ENCODE measurements at places on chromosomes 11 and 22.

- DNase-seq: no peak
Observed at GRCh38 chr11:124893781-124894401, 3.8 kb downstream of the ROBO4 start.

DNA sequence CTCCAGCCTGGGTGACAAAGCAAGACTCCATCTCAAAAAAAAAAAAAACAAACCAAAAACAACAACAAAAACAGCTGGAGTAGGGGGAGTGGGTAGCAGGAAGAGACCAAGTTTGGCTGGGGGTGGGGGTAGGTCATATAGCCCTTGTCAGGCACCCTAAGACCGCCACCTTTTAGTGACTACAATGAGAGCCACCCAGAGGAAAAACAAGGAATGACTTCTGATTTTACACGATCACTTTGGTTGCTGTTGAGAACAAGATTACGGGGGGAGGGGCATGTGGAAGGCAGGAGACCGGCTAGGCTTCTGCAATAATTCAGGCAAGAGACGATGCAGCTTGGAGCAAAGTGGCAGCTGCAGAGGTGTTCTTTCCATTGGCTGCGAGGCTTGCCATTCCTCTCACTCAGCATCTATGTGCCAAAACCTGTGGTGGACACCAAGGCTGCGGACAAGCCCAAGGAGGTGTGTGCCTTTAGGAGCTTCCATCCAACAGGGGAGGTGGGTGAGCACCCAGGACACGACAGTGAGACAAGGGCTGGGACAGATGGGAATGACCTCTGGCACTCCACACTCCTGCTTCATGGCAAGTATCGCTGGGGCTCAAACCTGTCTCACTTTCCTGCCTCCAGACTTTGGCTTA is 1.7 kb downstream of the RPS19BP1 start:
- DNase-seq: no peak

- no peak for DNase-seq
Observed at GRCh38 chr11:61999141-61999975, 31.9 kb upstream of the FTH1 start.

DNA sequence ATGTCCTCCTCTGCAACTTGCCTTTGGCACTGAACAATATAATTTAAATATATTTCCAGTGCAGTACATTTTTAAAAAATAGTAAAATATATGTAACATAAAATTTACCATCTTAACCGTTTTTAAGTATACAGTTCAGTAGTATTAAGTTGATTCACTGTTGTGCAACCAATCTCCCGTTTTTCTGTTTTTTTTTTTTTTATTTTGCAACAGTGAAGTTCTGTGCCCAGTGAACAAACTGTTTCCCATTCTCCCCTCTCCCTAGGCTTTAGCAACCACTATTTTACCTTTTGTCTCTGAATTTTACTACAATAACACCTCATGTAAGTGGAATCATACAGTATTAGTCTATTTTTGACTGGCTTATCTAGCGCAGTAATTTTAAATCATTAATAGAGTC is 13.8 kb downstream of the PRRG4 start:
- no peak for DNase-seq

- DNase-seq: no peak
Observed at GRCh38 chr11:60855726-60856633, at the start of gene PTGDR2. Gene PTGDR2, minus strand, starts transcription at chr11:60855950. Its CDS starts 2,228 bp downstream, at chr11:60853722.

DNA sequence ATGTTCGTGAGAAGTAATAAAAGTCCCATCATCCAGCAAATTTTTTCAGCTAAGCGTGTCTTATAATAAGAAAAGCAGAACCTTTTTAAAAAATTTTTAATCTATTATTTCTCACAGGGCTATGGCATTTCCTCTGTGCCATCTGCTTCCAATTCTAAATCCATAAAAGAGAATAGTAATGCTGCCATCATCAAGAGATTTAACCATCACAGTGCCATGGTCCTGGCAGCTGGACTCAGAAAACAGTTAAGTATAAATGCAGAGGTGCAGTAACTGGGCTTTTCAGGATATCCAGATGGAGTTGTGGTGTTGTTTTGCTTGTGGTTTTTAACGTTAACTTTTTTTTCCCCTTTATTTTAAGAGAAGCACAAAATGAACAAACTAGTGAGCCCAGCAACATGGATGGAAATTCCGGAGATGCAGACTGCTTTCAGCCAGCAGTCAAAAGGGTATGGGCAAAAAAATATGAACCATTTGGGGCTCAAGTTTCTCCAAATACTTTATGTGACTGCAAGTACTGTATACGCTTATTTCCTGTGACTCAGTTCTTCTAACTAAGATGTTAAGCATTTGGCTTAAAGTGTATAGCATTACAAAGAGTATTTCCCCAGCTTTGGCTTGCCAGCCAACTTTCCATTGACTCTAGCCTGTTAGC is 25.2 kb downstream of the GTF2H1 start:
- DNase-seq: no peak

GRCh38 chr11:13053255-13053917 is 44.3 kb downstream of the RASSF10 start:
- DNase-seq: no peak

DNA sequence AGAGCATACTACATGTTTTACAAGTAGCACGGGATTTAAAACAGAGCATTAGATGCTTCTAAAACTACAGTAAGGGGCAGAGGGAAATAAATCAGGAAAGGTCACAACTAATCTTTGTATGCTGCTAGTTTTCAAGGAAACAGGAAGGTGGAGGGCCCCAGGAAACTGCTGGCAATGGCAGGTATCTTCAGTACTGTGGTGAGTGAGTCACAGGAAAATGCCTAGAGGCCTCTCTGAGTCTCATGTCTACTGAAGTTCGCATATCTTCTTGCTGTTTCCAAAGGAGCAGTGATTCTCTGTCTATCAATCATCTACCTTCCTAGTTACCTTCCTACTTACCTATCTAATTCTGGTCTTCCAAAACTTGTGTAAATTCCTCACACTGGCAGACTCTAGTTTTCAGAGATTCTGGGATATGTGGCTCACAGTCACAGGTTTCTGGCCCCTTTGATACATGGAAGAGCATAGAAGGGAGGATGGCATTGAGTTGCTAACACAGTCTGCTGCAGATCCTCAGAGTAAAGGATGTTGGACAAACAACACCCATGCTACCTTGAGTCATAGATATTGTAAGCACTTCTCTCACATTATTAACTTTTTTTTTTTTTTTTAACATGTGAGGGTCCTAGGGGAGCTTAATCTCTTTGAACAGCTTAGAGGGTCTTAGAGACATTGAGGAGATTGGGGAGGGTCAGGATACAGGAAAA is 58.8 kb upstream of the SYN3 start:
- no peak for DNase-seq

- DNase-seq: no peak
Observed at GRCh38 chr22:20248461-20248978, 19.6 kb downstream of the RTN4R start.

DNA sequence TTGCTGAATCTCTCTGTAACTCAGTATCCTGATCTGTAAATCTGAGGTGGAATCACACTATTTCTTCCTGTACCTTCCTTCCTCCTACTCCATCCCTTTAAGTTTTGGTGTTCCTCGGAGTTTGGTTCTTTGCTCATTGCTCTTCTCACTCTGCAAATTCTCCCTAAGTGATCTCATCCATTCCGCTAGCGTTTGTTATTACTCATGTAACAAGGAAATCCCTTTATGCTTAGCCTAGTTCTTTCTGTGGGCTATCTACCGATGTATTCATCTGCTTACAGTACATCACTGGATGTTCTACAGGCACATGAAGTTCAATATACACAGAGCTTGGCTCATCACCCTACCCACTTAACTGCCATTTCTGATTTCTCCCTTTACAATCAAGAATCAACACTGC is 1.6 kb upstream of the CEP295 start:
- DNase-seq: no peak

- DNase-seq: no peak
Observed at GRCh38 chr11:124556828-124557227, 13.0 kb upstream of the OR8A1 start.

- DNase-seq: no peak
Observed at GRCh38 chr22:31789803-31790202, 36.0 kb downstream of the DEPDC5 start.

DNA sequence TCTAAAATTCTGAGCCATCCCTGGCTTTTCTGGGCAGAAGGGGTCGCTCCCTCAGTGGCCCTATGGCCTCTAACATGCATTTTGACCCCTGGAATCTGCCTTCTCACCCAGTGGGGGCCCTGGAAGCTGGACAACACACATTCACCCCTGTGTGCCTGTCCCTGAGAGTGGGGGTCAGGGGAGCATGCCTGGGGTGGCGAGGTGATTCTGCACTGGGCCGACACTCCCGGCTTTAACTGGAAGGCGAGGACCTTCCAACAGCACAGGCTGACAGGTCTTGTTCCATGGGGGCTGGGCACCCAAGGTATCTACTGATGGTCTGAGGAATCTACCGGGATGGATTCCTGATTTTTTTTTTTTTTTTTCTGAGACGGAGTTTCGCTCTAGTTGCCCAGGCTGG is 10.7 kb downstream of the PPM1F start:
- DNase-seq: no peak

DNA sequence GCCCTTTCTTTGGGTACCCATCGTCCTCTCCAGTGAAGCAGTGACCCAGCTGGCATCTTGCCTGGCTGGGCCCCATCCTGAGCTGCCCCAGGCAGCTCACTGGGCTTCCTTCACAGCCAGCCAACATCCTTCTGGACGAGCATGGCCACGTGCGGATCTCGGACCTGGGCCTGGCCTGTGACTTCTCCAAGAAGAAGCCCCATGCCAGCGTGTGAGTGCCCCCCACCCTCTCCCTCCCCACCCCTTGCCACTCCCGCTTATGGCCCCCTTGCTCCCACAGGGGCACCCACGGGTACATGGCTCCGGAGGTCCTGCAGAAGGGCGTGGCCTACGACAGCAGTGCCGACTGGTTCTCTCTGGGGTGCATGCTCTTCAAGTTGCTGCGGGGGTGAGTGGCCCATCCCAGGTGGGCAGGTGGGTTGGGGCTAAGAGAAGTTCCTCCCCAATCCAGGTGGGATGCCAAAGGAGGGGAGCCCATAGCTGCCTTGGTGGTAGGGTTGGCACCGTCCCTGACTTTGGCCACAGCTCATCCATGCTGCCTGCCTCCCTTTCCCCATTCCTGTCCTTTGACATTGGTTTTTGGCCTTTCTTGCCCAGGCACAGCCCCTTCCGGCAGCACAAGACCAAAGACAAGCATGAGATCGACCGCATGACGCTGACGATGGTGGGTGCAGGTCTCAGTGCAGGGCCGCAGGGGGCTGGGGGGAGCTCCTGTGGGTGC is 6.8 kb upstream of the ANKRD13D start:
- no peak for DNase-seq

GRCh38 chr11:102936864-102937509 is 18.5 kb downstream of the MMP13 start:
- DNase-seq: no peak

- DNase-seq: no peak
Observed at GRCh38 chr22:48881326-48881980, 946.2 kb downstream of the BRD1 start.

- no peak for DNase-seq
Observed at GRCh38 chr11:11996321-11997048, 11.9 kb downstream of the DKK3 start.

- no peak for DNase-seq
Observed at GRCh38 chr11:111819161-111819828, 52.1 kb downstream of the ALG9 start.

DNA sequence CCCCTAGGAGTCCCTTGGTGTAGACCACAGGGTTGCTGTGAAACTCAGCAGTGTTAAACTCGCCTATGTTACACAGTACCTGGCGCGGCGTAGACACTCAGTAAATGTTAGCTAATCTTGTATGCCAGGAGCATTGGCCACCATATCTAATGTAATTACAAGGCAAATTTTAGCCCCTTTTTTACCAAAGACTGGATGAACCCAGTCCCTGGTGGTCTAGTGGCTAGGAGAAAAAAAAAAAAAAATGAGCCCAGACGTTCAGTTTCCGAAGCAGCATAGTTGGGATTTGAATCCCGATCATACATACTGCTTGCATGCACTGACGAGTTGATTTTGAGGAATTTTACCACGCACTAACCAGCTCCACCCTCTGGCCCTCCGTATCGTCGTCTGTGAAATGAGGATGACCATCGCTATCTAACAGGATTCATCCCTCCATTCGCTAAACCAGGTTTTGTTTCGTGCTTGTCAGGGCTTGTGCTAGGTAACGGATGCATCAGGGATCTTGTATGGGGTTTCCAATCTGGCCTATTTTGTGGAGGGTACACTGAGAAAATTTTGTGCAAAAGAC is 688 bp downstream of the PTS start:
- DNase-seq: no peak

DNA sequence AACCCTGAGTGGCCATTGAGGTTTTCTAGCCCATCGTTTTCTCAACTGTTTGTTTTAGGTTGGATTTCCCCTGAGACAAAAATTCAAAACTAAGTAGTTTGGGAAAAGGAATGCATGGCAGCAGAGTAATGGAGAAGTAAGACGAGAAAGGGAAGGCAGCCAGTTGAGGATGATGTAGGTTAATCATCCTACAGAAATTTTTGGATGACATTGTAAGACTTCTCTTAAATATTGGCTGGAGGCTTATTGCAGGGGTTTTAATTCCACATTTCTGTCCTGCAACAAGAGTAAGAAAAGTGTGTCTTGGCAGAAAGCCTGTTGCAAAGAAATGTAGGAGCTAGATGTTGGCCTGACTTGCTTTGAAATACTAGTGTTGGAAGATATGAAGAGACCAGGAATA is 308.8 kb downstream of the LUZP2 start:
- DNase-seq: no peak

DNA sequence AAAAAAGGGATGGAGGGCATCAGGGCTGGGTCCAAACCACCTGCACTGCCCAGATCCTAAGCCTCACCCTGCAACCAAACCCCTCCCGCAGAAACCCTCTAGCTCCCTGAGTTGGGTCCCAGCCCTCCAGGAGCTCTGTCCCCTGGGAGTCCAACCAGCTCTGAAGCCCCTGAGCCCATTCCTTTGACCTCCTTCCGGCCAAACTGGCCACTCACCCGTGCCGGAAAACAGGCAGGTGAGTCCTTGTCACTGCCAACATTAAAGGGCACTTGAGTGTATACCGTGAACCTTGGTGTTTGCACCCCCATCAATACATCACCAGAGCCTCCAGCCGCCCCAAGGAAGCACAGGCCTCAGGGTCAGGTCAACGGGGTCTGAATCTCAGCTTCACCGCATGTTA is 11.5 kb downstream of the MS4A15 start:
- DNase-seq: no peak

DNA sequence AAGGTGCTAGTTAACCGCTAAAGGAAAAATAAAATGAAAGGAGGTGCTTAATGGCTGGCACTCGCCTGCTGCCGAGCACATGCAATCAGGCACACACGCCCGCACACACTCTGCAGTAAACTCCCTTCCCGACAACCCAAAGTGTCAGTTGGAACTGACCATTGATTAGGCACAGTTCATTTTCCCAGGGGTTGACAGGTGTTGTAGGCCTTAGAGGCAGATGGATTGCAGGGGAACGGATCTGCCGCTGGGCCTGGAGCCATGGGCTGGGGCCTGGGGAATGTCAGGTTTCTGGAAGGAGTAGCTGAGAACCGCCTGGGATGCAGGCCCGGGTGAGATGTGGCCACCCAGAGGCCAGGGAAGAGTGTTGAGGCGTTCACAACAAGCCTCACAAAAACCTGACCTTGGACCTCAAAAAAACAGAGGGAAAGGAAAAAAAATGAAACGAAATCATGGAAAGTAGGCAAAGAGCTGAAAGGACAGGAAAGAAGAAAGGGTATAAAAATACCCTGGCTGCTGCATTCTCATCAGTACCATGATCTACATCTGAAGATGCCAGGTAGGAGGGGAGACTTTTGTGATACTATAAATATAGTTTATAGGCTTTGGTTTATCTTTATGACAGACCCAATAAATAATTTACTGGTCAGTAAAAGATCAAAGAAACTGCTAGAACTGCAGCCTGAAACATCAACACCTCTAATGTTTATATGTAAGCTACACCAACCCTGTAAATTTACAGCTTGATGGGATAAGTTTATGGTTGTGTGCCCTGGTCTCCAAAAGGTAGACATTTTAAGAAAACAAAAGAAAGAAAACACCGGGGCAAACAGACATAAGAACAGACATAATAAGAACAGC is 313.4 kb downstream of the BUD13 start:
- DNase-seq: no peak
